ENCODE measurements at places on chromosomes 3 and 15.

- DNase-seq = no peak
Measured at GRCh38 chr15:35627696-35628095, 81.7 kb upstream of the DPH6 start.

DNA sequence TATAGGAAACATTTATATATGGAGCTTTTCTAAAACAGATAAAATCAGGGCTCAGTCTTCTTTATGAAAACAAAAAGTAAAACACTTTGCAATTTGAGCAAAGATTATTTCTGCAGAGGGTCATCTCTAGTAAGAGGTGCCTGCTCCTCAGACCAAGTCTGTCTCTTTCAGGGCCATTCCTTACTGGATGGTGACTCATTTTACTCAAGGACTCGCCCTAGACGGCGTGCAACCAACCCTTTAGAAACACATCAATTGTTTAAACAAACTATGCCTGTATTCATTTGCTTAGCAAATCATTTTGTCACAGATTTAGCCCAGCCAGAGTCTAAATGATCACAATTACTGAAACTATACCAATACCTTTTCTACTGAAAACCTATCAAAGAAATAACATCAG is 242.8 kb upstream of the ICE2 start:
- DNase-seq = no peak

- DNase-seq = no peak
Measured at GRCh38 chr15:98625614-98626013, 22.7 kb upstream of the IGF1R start.

DNA sequence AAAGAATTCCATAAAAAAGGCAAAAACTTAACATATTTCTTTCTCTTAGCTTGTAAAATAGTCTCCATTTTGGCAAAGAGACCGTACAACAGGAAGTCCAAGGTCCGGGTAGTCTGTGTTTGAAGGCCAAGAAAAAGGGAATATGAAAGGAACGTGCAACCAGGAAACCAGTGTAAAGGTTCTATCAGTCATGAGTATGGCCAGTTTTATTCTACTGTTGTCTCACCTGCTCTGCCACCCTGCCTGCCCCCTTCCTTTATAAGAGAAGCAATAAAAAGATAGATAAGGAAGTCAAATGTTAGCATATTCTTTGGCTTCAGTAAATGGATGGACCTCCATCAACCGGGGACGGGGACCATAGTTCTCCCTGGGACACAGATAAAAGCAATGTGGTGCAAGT is 370.6 kb upstream of the ROBO2 start:
- no peak for DNase-seq

- DNase-seq = no peak
Measured at GRCh38 chr15:48794697-48795134, 16.2 kb downstream of the CEP152 start.

DNA sequence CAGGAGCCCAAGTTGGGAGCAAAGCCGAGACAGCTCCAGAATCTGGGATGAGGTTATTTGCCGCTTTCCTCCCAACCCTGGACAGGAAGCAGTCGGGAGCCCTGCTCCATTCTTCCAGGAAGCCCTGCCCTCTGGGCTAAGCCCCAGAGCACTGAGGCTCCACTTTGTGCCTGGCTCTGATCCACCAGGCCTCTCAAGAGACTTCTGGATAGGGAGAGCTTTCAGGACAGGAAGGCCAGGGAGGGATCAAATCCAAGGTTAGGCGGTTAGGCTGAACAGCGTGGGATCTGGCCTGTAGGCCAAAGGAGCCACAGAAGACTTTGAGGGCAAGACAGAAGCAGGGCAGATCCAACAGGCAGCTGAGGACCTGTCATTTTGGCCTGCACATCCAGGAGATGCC is 835 bp downstream of the STOML1 start:
- no peak for DNase-seq

- no peak for DNase-seq
Measured at GRCh38 chr3:160065282-160065681, 76.6 kb downstream of the IL12A start.

DNA sequence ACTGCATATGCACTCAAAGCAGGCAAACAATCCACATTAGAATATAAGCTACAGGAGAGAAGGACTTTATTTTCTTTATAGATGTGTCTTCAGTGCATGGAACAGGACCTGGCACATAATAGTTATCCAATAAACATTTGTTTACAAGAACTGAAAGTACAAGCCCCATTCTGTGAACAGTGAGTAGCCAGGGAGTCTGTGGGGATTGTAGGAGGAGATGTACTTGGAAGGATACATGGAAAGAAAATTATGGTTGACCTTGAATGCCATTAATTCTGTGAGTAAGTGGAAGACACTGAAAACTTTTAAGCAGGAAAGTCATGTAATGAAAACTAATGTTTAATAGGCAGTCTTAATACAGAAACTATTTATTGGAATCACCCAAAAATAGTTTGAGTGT is 28.3 kb downstream of the MASP1 start:
- peak; percentile 40 for DNase-seq

DNA sequence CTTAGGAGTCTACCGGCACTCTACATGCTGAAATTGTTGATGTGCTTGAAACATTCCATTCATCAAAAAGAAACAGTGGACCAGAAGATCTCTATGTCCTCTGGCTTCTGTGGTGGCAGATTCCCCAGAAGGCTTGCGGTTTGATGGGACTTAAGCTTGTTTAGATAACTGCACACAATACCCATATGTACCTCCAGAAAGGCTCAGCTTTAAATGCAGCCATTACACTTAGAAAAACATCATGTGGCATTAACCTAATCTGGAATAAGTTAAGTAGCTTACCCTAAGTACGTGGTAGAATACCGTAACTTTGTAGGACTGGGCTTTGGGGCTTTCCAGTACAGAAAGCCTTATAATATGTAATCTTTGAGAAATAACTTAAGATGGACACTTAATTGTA is 187.3 kb downstream of the RBMS3 start:
- no peak for DNase-seq

DNA sequence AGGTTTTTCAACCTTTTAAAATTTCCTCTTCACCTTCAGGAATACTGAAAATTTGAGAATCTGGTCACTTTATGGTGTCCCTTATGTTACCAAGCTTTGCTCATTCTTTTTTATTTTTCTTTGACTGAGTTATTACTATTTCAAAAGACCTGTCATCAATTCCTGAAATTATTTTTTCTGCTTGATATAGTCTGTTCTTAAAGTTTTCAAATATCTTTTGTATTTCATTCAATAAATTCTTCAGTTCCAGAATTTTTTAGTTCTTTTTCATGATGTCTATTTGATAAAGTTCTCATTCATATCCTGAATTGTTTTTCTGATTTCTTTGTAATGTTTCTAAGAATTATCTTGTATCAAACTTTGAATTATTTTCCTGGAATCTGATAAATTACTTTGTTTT is 63.9 kb downstream of the UQCC5 start:
- DNase-seq = no peak

- DNase-seq = no peak
Measured at GRCh38 chr3:127074900-127075360, 92.0 kb downstream of the PLXNA1 start.

- no peak for DNase-seq
Measured at GRCh38 chr3:180282386-180282785, 245.6 kb upstream of the PEX5L start.

- no peak for DNase-seq
Measured at GRCh38 chr3:195896361-195897080, 11.8 kb downstream of the TNK2 start.

GRCh38 chr3:152893647-152894046 is 58.7 kb downstream of the P2RY1 start:
- no peak for DNase-seq

GRCh38 chr3:116077557-116077956 is 367.7 kb downstream of the LSAMP start:
- no peak for DNase-seq

- no peak for DNase-seq
Measured at GRCh38 chr15:71599418-71600151, 210.8 kb upstream of the NR2E3 start.

DNA sequence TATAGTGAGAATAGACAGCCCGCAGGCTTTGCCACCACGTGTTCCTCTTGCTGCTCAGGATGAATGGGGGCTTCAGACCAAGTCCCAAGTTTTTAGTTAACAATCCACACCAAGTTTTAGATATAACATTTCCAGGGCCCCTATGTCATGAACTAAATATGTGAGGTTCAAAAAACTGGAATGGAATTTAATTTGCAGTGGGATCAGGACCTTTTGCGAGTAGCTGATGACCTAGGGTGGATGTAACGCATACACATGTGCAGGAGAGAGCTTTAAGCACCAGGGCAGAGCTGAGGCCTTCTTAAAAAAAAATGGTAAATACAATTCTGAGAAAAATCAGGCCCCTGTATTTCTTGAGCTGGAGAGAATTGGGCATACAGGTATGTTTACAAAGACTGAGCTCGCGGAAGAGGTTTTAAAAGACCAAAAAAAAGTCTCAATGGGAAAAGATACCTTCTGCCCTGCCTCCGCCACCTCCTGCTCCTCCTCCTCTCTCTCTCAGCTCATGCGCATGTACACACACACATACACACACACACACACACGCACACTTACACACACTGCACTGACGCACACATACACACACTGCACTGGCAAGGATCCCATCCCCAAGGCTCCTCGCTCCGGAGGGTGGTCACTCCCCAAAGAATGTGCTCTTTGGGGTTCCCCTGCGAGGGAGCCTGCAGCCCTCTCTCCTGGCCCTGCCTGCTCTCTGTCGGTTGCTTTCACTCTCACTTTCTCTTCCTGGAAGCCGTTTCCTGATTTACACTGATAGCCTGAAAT is 48.2 kb upstream of the IGF1R start:
- peak; percentile 48 for DNase-seq

Measured in urinary bladder (tissue), 4 donors.